RPMI7951 (cell line): ENCODE measurements at places on chromosomes 6 and 20.

DNA sequence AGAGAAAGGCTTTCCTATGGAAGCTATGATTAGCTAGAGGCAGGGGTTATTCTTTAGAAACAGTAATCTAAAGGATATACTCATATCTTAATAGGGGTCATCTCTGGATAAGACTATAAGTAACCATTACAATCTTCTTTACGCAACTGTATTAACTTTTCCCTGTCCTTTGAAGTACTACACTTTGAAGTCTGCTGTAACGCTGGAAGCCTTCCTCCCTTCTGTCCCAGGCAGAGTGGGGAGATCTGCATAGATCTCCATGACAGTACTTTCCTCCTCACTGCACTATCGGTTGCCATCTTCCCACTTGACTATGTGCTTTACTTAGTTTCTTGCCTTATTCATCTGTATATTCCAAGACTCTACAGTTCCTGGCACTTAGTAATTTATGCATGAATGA is 20.1 kb downstream of the SLC35B3 start:
- no peak for DNase-seq

DNA sequence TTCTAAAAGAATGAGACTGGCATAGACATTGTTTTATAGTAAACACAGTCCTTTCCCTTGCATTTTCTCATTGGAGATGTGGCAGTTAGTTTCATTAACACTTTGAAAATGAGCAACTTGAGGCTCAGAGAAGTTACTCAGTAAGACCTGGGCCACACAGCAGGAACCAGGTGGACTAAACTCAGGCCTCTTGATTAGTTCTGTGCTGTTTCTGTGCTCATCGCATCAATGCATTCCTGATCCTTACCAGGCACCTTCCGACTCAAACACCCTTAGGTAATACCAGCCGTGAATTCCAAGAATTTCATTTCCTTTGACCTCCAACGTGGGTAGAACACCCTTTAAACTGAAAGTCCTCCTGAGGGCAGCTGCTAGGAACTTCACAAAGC is 362.8 kb downstream of the ESR1 start:
- DNase-seq = no peak

- DNase-seq = no peak
Observed at GRCh38 chr6:9841886-9842725, 572.8 kb downstream of the TFAP2A start.

DNA sequence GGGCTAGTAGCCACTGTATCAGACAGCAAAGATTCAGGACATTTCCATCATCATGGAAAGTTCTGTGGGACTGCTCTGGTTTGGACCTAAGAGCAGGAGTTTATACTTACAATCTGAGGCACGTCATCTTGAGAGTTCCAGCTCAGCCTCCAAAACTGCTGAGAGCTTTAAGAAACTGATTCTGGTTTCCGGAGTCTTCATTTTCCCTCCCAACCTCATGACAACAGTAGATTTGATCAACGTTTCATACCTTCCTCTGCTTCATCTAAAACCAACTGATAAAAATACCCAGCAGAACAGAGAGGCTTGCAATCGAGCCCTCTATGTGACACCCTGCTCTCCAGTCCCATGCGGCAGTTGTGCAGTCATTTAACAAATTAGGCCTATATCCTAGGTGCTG is 64.3 kb upstream of the EPB41L1 start:
- DNase-seq = no peak
